Stromal cell of bone marrow (primary cell): ENCODE measurements at places on chromosomes 13 and 19.

GRCh38 chr13:88752041-88752440 lies 1080.9 kb downstream of the SLITRK5 start:
- DNase-seq, result no peak

GRCh38 chr19:29446361-29446760 lies 79.4 kb upstream of the VSTM2B start:
- no peak for DNase-seq

- peak; percentile 33 for DNase-seq
Observed at GRCh38 chr19:36605101-36605876, at the start of gene ZNF382. ZNF382 (plus strand) TSS chr19:36605313; CDS start chr19:36609915, 4,602 bp downstream.

DNA sequence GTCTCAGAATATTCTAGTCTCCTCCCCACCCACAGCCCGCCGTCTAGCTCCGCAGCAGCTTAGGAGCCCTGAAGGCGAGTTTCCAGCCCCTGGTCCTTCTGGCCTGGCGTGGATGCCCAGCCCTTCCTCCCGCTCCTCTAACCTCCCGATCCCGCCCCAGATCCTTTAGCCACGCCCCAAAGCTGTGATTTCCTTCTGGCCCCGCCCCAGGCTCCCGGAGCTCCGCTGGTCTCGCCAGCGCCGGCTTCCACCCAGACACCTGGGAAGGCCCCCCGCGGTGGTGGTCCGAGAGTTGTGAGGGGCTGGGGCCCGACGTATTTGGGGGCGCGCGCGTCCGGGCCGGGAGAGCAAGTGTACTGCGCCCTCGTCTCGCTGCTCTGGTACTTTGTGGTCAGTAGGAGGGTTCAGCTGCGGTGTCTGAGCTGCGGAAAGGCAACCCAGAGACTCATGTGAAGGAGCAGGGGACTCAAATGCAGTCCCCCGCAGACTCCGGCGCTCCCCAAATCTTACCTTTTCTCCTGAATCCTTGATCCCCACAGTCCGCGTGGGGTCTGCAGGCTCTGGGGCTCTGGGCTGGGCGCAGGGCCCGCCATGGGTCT lies at the start of gene CGB7:
TSS of gene CGB7 (minus strand) at position 114 of the 599 bp plus-strand sequence. CDS start 2,374 bp downstream, outside the sequence.
- no peak for DNase-seq

- DNase-seq, result no peak
Observed at GRCh38 chr19:43618921-43619261, 538 bp downstream of the ZNF428 start.

DNA sequence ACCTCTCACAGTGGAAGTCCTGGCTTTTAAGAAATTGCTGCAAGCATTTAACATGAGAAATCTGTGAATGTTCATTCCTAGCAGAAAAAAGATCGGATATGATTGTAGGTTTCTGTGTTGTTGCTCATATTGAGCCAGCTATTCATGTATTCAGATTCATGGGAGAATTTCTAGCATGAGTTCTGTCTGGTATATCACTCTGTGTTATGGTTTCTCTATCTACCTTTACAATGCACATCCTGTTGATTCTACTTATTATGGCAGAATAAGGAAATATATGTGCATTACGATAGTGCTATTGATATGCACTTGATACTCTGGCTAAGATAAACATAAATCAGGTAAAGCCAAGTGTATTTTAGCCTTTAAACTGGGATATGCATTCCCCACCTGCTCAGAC lies 138.2 kb downstream of the KCNRG start:
- no peak for DNase-seq

DNA sequence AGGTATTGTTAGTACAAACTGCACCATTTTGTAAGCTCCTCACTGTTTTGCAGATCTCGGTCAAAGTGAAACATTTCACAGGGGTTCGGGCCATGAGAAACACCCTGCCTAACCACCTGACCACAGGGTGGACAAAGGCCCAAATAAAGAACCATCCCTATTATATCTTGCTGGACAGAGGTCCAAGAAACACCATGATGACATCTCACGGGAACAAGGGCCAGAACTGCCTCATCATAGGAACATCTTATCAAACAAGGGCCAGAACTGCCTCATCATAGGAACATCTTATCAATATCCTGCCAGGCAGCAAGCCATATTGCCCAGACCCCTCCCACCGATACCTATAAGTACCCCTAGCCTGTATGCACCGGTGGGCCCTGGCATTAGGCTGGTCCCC lies 99.7 kb downstream of the PCDH9 start:
- DNase-seq, result no peak

GRCh38 chr13:25581351-25581750 lies 209.6 kb downstream of the ATP8A2 start:
- no peak for DNase-seq

- no peak for DNase-seq
Observed at GRCh38 chr19:57816652-57817051, 1.9 kb upstream of the ZNF552 start.

GRCh38 chr19:46356149-46357055 lies 9.5 kb downstream of the PPP5C start:
- no peak for DNase-seq

GRCh38 chr13:42660333-42660965 lies 86.5 kb downstream of the TNFSF11 start:
- DNase-seq, result peak; percentile 13

DNA sequence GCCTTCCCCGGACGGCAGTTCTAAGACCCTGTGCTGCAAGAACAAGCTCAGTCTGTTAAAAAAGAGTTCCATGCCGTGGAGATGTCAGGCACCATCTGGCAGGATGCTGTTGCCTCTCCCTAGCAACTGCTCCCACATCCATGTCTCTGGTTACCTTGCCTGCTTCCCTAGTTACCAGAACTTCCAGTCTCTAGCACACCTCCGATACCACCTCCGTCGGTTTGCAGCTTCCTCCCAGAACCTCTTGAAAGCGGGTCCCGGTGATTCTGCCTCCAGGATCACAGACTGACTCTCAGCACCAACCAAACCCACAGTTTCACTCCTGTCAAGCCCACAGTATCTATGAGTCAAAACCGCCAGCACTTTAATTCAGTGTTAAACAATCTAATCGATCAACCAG lies 55.4 kb downstream of the KCTD12 start:
- DNase-seq, result no peak

DNA sequence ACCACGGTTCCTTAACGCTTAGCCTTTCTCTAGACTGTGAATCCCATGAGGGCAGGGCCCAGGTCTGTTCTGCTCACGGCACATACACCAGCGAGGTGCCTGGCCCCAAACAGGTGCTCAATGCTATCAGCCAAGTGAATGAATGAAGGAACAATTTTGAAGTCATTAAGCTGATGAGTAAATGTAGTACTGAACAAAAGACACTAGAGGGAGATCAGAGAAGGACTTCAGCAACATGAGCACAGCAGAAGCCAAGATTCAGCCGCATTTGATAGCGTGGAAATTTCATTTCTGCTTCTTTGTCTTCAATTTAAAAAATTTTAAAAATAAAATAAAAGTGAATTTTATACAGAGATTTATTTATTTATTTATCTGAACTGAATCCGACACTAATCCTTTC lies 20.1 kb upstream of the MYO16 start:
- DNase-seq, result peak; percentile 4

- DNase-seq, result no peak
Observed at GRCh38 chr13:71148396-71148795, 718.6 kb downstream of the DACH1 start.

DNA sequence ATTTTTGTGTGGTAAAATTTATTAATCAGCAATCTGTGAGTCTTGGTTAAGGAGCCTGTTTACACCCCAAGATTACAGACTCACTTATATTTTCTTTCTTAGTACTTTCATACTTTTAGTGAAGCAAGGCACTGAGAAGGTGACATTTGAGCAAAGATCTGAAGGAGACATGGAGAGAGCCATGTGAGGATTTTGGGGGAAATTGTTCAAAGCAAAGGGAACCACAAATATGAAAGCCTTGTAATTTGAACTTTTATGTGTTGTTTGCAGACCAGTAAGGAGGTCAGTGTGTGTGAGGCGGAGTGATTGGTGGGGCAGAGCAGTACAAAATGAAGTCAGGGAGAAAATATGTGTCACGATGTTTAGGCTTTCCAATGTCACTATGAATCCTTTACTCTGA lies 140.7 kb upstream of the KLF12 start:
- no peak for DNase-seq

- DNase-seq, result no peak
Observed at GRCh38 chr19:43678512-43679261, 8.7 kb upstream of the PLAUR start.

GRCh38 chr13:72246396-72246795 lies 379.4 kb upstream of the DACH1 start:
- DNase-seq, result no peak

- DNase-seq, result no peak
Observed at GRCh38 chr13:92950771-92951170, 275.8 kb upstream of the GPC6 start.

DNA sequence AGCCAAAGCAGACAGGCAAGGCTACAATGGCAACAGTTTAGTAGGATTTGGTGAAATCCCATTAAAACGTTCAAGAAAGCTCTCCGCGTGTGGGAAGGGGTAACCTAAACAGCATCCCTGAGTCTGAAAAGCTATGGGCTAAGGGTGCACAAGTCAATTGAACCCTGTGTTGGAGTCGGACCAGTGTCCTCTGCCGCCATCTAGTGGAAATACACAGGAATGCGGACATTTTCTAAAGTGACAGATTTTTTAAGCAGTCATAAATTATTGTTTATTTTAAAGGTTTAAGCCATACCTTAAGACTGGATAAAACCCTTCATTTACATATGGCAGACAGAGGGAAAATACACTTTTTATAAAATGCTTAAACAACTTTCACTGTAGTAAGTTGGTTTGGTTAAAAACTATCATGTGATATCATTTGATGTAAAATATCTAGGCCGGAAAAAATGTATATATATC lies 26.5 kb upstream of the LSM14A start:
- DNase-seq, result peak; percentile 25

DNA sequence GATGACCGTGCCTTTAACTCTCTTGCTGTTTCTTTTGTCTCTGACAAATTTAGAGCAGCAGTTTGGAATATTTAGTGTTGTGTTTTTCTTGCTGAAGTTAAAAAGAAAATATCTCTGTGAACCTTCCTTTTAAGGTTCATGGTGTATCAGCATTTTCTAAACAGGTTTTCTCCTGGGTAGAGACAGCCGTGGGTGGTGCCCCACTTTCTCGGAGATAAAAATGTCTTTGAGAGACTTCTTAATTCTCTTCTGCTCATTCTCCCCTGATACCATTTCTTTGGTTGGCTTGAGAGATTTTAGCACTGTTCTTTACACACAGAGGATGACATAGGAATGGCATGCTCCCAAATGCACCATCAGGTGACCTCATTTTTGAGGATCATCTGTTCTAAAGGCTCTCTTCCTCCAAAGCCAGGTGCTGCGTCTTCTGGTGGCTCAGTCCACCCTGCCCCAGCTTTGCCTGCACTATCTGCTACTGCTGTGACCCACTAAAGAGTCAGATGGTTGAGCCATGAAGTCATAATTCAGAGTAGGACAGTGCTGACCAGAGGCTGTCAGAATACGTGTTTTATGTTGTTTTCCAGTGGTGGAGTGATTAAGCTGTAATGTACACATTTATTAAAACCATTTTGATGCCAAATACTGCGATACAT lies 90.3 kb upstream of the SLC10A2 start:
- no peak for DNase-seq

DNA sequence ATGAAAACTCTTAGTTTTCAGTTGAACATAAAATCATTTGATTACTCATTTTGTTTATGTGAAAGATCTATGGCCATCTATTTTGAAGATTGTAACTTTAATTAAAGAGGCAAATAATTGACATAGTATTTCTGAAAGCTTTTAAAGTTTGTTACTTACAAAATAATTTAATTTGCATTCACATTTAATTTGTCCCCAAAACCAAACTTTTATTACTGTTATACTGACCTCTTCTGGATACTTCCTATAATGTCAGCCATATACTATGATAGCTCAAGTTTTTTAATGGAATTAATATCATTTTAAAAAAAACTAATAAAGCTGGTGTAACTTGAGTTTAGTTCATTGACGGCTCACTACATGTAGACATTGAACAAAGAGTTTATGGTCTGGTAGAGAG lies 4.9 kb upstream of the SGCG start:
- no peak for DNase-seq
